Renal cortical epithelial cell (primary cell): ENCODE measurements at places on chromosomes 2 and 18.

GRCh38 chr2:9652898-9653479 lies 22.2 kb upstream of the YWHAQ start:
- DNase-seq: peak; percentile 38

- DNase-seq: peak; percentile 89
These were observed 64.1 kb upstream of the ACVR1C start for GRCh38 chr2:157692768-157693167.

- DNase-seq: peak; percentile 70
These were observed 20.1 kb upstream of the ACMSD start for GRCh38 chr2:134818321-134818720.

- no peak for DNase-seq
These were observed 255.4 kb downstream of the ALPK2 start for GRCh38 chr18:58373481-58373880.

- no peak for DNase-seq
These were observed 26.5 kb upstream of the MCFD2 start for GRCh38 chr2:46942143-46942526.

GRCh38 chr18:74556126-74556525 lies 21.8 kb downstream of the CNDP1 start:
- no peak for DNase-seq

- DNase-seq: peak; percentile 9
These were observed 335.7 kb downstream of the GALNT13 start for GRCh38 chr2:154207288-154208047.

GRCh38 chr2:102256276-102256675 lies 55.1 kb upstream of the IL1RL1 start:
- DNase-seq: peak; percentile 19

DNA sequence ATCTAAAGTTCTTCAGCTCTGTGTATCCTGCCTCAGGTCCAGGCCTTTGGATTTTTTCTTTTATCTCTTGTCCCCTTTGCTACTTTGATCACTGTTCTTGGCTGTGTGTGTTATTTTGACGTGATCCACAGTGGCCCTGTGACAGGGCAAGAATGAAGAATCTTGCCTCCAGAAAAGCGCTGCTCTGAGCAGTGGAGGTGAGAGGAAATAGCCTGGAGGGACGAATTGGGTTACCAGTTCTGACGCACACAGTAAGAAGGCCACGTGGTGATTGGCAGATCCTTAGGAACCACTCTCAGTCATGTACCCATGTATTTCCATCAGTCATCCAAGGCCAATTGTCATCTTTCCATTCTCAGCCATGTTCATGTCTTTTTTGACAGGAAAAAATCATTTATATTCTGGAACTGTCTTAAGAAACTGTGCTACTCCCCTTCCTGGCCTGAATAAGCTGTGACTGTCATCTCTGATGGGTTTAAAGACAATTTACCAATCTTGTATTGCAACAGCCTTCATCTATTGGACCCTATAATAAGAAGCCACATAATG lies 47.6 kb downstream of the MAPK4 start:
- DNase-seq: no peak

- no peak for DNase-seq
These were observed 440.6 kb upstream of the SLC14A2 start for GRCh38 chr18:45174629-45175136.

DNA sequence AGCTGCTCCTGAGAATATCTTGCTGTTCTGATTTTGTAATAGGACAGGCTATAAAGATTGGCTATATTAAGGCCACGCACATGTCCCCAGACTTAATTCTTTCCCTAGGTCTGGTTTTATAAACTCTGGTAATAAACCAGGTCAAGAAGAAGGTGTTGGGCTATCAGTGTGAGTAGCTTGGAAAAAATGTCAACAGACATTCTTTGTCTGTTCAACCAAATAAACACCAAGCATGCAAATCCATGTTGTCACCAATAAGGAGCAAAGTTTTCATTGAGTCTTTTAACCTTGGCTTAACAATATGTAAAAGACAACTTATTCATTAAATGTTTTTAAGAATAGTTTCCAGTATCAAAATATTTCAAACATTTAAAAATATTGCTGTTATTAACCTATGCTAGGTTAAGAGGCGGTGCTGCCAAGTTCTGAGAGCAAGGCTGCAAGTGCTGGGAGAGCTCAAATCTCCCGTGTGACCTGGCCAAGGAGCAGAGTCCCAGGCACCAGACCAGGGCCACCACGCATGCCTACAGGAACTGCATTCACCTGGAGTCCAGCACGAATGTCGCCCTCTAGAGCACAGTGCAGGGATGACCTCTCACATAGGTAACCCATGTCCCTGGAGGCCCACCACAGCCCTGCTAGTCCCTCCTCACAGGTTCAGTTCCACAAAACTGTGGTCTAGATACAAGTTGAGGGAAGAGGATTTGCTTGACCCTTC lies 120.5 kb upstream of the POU3F3 start:
- DNase-seq: peak; percentile 33

DNA sequence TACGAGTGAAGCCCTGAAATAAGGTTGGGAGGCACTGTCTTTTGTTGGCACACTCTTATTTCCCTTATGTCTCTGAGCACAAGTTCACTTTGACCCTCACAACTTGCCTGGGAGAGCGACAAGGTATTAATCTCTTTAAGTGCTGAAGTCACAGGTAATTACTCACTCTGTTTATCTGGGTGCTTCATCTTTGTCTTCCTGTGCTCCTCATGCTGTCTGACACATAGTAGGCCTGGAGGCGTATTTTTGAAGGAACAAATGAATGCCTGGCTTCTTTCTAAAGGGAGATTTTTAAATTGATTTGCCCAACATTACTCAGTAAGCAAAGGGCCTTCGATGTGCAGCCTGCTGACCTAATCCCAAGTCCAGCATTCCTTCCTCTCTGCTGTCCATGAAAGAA lies 507.1 kb upstream of the TNP1 start:
- DNase-seq: peak; percentile 21

- DNase-seq: no peak
These were observed 759.7 kb upstream of the CDH7 start for GRCh38 chr18:64991102-64991501.

DNA sequence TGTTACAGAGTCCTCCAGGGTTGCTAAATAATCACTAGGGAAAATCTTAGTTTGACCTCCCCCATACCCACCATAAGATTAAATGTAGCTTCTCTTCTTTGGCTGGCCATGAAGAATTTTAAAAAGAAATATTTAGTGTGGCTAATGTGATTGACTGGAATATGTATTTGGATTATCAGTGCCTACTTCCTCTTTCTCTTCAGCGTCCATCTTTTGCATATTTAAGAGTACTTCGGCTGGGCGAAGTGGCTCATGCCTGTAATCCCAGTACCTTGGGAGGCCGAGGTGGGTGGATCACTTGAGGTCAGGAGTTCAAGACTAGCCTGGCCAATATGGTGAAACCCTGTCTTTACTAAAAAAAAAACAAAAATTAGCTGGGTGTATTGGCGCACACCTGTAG lies 28.8 kb downstream of the ADAM23 start:
- DNase-seq: no peak

DNA sequence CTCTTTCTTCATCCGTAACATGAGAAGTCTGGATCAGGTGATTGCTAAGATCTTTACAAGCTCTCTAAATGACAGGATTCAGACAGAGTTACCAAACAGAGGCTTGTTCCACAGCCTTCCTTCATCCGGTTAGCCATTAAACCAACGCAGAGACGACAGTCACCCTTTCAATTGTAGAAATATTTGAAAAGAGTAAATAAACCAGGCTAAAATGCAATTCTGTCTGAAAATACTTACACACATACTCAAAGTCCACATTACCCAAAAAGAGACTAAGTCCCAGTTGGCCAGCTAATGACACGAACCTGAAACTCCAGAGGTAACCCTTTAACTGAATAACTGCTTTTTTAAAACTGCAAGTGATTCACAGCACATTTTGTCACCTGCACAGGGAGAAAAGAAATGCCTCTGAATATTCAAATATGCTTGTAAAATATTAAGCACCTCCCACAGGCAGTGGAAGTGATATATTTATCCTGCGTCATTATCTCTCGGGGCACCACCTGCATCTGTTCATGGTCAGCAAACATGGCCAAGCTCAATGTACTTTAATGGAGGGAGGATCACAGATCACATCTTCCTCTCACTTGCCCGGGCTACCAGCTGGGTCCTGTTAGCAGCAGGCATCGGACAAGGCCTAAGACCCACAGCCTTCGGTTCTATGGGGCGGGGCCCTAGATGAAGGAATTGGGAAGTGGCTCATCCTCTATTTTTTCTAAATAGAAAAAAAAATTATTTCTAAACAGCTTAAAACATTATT lies 38.8 kb upstream of the DNER start:
- DNase-seq: peak; percentile 40

- peak; percentile 79 for DNase-seq
These were observed 11.6 kb downstream of the CFLAR start for GRCh38 chr2:201127570-201127969.

DNA sequence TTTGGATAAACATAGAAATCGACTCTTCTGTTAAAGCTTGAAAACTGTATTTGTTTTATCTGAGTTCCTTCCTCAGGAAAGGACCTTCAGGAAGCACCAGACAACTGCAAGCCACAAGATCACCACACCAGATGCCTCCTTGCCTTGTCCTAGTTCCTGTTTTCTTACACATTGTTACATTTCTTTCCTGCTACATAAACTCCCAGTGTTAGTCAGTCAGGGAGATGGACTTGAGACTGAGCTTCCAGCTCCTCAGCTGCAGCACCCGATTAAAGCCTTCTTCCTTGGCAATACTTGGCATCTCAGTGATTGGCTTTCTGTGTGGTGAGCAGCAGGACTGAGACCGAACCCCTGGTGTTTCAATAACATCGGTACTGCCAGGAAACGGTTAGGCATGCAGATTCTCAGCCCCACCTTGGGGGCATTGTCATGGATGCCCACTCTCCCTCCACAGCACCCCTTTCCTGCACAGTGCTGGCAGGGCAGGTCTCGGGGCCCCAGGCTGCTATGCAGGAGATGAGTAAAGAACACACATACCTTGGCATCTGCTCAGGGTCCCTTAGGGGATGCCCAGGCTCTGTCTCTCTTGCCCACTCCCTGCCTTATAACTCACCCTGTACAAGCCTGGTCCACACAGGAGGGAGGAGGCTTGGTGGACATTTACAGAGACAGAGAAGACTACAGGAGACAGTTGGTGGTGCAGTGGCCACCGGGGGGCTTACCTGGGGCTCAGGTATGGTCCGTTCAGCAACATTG lies 32.6 kb downstream of the ANKMY1 start:
- no peak for DNase-seq

DNA sequence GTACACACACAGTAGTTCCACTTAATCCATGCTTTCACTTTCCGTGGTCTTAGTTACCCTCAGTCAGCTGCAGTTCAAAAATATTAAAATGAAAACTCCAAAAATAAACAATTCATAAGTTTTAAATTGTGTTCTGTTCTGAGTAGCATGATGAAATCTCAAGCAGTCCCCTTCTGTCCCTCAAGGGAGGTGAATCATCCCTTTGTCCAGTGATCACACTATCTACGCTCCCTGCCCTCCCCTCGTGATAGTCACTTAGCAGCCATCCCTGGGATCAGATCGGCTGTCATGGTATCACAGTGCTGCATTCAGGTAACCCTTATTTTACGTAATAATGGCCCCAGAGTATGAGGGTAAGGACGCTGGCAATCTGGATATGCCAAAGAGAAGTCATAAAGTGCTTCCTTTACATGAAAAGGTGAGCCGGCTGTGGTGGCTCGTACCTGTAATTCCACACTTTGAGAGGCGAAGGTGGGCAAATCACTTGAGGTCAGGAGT lies 5.8 kb upstream of the RTN4 start:
- DNase-seq: no peak

GRCh38 chr2:108918156-108918874 lies 70.7 kb downstream of the EDAR start:
- no peak for DNase-seq

GRCh38 chr2:42567364-42567763 lies 1.1 kb upstream of the MTA3 start:
- DNase-seq: peak; percentile 19

DNA sequence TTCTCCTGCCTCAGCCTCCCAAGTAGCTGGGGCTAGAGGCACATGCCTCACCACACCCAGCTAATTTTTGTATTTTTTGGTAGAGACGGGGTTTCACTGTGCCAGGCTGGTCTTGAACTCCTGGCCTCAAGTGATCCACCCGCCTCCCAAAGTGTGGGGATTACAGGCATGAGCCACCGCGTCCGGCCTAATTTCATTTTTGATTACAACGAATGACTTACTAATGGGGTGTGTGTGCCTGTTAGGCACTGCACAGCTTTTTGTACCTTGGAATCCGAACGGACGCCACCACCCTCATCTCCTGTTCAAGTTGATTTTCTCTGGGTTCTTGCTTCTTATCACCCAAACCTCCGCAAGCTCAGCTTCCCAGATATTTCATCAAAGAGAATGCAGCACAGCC lies 17.2 kb downstream of the PTMA start:
- no peak for DNase-seq

DNA sequence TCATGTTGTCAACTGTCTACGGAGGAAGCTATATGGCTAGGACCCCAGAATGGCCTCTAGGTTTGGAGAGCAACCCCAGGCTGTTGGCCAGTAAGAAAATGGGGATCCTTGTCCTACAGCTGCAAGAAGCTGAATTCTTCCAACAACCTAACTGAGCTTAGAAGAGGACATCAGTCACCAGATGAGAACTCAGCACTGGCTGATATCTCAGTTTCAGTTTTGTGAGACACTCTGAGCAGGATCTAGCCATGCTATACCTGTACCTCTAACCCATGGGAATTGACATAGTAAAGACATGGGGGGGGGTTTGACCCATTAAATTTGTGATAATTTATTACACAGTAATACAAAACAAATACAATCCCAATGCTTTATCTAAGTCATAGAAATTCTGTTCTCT lies 312.5 kb downstream of the ERBB4 start:
- no peak for DNase-seq

DNA sequence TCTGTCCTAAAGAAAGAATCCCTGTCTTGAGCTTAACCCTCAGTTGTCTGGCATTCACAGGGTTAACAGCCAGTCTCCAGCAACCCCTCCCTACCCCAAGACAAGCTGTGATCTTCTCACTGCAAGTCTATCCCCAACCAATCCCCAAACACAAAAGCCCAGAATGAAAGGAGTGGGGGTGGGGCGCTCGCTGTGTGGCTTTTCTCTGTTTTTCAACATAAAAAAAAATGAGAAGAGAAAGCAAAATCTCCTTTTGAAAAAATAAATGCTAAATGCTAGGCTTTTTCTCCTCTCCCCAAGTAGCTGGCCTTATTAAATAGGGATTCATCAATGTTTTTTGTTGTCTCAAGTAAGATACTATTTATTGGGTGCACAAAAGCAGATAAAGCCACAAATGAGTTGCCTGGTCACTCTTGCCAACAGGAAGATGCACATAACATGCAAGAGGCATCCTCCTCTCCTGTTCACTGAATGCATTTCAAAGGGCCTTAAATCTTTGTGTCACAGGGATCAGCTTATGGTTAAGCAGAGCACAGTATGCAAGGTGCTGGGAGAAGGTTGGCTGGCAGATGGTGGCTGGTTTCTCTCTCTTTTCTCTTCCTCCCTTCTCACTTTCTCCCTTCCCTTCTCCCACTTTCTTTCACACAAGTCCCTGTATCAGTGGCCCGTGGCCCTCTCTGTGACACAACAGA lies 225.6 kb downstream of the CMPK2 start:
- no peak for DNase-seq

DNA sequence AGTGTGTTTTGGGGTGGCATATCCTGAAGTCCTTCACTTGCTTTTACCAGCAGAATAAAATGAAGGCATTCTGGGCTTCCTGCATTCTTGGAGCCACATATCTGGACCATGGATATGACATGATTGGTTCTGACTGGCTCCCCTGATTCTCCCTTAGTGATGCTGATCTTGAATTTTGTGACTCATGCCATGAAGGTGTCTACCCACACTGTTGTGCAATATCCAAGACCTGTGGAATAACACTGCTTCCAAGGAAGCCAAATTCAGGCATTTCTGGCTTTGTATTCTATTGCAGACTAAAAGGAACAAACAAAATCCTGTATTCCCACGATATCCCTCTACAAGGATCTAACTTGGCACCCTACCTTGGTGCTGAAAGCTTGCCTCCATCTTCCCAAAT lies 125.8 kb downstream of the LYPD6B start:
- peak; percentile 76 for DNase-seq
